ENCODE measurements at places on chromosomes 11 and 22.

DNA sequence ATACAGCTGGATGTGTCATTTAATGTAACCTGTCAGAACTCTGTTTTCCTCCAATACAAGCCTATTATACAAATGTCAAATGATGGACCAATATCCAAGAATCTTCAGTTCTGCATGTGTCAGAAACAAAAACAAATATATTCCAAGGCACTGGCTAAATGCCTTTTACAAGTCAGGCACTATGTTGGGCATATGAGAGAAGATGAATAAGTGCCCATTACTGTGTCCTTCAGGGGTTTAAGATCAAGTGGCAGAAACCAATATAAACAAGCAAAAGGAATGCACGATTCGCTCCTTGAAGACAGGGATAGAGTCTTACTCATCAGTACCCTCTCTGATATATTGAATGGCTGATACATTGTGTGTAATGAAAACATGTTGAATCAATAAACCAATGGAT, 254.4 kb downstream of the TTC28 start:
- DNase-seq, result no peak

- DNase-seq, result no peak
Observed at GRCh38 chr11:121936781-121937447, 179.1 kb downstream of the BLID start.

DNA sequence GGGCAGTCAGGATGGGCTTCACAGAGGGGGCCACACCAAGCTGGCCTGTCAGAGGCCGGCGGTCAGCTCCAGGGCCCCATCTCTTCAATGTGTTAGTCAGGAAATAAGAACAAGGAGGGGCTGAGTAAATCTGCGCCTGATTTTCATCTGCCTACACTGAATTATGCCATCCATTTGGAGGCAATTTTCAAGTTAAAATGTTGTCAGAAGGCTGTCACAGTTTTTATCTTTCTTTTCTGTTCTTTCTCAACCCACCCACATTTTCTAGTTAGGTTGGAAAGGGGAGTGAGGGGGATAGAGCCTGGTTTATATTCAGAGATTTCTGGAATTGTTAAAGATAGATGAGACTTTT, 18.8 kb downstream of the ADORA2A start:
- DNase-seq, result no peak

DNA sequence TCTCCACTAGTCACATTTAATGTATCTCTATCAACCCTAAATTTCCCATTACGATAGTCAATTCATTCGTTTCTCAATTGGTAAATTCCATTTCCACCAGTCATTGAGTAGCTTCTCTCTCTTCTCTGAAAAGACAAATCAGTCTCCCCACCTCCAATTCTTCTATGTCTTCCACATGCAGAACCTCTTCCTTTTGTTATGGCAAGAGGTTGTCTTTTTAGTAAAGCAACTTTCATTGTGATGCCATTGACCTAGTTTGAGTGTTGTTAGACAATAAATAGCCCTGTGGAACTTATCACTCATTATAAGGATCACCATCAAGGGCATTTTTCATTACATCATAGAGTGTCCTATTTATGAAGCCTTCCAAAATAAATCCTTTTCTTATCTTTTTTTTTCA, 340.9 kb downstream of the LRRC4C start:
- no peak for DNase-seq

DNA sequence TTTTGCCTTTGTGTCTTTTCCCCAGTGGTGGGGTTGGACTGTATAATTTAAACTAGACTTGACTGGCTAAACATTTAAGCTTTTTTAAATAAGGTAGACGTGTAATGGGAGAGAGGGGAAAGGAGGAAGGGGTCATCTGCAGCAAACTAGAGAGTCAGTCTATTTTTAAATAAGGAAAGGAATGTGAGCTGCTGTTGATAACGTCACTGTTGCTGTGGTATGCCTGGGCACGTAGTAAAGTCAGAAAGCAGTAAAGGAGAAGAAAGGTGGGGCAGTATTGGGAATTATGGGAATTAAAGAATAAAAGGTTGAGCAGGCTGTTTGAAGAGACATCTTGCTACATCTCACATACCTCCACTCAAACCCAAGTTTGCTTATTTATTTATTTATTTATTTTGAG, 80.4 kb upstream of the FSHB start:
- no peak for DNase-seq

GRCh38 chr11:57776031-57776521, 14.5 kb downstream of the CTNND1 start:
- no peak for DNase-seq

DNA sequence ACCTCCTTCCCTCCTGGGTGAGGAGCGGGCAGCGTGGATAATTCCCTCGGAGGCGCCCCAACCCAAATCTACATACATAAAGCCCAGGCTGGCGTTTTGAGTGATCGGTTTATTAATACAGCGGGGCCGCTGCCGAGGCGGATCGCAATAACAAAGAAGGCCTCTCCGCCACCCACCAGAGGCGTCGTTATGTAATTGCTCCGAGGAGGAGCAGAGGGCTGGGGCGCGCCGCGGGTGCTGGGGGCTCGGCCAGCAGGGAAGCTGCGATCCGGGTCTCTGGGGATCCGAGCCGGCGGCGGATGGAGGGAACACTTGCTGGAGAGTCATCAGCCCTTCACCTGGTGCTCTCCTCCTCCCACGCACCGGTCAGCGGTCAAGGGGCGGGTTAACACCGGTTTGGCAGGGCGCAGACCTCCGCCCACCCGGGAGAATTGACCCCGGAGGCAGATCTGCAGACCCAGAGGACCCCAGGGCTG, 6.4 kb upstream of the TP53I11 start:
- DNase-seq, result no peak

- DNase-seq, result no peak
Observed at GRCh38 chr22:38748487-38749136, 7.2 kb downstream of the SUN2 start.

GRCh38 chr11:62857541-62857982, 18.2 kb upstream of the WDR74 start:
- no peak for DNase-seq

DNA sequence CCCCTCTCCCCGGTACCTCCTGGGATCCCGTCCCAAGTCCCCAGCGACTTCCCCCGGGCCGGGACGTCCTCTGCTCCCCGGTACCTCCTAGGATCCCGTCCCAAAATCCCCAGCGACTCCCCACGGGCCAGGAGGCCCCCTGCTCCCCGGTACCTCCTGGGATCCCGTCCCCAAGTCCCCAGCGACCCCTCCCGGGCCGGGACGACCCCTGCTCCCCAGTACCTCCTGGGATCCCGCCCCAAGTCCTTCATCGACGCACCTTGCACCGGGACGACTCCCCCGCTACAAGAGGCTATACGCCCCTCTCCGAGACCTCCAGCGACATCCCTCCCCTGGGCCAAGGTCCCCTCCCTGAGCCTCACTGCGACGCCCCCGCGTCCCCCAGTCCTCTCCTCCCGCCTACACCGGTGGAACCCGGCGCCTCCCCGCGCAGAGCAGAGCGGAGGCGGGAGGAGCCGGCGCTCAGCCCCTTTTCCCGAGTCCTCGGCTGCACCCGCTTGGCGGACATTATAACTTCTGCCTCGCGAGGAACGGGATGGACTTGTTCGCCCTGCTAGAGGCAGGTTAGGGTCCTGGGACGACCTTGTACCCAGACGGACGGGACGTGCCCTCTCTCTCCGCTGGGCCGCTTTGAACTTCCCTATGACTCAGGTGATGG, 912 bp downstream of the KREMEN1 start:
- no peak for DNase-seq

- no peak for DNase-seq
Observed at GRCh38 chr11:8714622-8715225, 32.1 kb downstream of the RPL27A start.

- no peak for DNase-seq
Observed at GRCh38 chr11:67416416-67417335, 1.2 kb downstream of the CARNS1 start.

DNA sequence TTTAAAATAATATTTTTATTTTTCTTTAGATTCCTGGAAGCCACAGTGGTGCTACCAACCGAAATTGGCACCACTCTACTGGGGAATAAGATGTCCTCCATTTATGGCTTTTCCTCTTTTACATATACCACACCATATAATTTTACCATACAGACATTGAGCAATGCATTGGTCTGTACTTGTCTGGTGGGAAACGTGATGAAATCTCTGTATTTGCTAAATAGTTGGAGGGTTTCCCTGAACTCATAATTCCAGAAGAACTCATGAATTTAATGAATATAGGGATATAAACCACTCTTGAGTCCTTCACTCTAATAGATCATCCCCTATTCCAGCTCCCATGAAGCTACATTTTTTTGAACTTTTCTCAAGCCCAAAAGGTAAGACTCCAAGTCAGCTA, 28.0 kb upstream of the MMP13 start:
- no peak for DNase-seq

- no peak for DNase-seq
Observed at GRCh38 chr11:8031248-8032115, 44.3 kb downstream of the EIF3F start.

DNA sequence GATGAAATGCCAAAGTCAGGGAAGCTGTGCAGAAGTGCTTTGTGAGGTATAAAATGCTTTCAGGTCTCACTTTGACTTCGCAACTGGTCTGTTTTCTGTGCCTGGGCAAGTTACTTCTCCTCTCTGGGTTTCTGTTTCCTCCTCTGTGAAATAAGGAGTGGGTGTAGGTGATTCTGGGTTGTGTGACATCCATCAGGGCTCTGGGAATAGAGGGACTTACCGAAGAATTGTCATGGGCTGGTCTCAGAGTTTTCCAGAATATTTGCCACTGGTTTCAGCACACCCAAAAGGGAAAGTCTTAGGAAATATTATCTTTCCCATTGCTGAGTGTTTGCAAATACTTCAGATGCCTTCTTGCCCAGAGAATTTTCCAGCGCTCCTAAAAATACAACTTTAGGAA, 118.4 kb downstream of the KIAA1671 start:
- DNase-seq, result no peak

DNA sequence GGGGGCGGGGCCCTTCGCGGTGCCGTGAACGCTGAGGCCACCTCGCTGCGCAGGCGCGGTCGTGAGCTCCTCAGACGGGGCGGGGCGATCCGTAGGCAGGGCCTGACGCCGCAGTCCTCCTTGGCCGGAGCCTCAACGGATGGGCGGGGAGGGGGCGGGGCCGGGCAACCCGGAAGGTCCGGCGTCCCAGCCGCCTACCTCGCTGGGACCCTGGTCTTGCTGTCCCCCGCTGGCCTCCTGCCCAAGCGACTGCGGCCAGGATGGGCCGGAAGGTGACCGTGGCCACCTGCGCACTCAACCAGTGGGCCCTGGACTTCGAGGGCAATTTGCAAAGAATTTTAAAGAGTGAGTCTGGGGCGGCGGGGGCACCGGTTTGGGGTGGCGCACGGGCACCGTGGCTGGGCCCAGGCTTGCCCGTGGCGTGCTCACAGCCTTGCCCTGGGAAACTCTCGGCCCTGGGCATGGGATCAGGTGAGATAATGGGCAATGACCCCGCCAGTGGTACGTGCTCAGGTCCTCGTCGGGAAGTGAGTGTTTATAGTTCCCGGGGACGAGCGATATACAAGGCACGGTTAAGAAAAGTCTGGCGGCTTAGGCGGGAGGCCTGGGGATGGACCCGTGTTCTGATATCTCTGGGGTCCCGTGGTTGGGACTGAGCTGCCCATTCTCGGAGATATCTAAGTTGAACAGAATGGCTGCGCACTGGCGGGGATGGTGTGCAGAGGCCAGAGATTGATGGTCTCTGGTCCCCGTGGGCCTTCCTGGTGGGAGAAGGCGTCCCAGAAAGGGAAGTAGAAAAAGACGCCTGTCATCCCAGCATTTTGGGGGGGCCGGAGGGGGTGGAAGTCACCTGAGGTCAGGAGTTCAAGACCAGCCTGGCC, at the start of gene NADSYN1:
NADSYN1 (plus strand) TSS at position 167 of the 881 bp plus-strand sequence; CDS start at position 261, 94 bp downstream.
- peak; percentile 61 for DNase-seq

- DNase-seq, result no peak
Observed at GRCh38 chr11:35013514-35014233, 97.3 kb downstream of the PDHX start.

GRCh38 chr11:102320188-102320587, 2.9 kb downstream of the BIRC3 start:
- DNase-seq, result no peak

GRCh38 chr11:134759274-134759673, 347.2 kb upstream of the B3GAT1 start:
- no peak for DNase-seq

DNA sequence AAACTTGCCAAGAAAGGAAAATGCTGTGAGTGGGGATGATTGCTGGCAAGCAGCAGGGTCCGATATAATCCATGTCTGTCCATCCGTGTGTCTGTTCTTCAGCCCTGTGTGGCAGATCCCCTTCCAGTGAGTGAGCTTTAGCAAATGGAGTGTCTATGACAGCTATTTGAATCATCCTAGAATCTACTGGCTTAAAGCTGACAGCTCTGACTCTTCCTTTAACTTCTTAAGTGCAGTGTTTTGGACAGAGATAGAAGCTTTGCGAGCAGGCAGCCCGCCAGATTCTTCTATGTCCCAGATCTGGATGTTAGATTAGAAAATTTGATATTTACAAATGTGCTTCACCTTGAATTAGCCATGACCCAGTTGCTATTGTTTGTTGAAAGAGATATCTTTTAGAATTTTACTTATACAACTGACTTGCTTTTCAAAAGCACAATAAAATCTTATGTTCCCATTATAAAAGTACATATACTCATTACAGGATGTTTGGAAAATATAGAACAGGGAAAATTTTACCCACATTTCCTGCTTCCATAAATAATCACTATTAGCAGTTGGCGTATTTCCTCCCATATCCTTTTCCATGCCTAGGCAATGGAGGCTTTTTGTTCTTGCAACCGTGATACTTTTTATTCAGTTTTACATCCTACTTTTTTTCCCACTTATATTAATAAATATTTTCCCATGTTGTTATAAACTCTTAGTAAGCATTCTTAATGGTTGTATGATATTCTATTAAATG, 124.5 kb downstream of the COMMD9 start:
- no peak for DNase-seq

DNA sequence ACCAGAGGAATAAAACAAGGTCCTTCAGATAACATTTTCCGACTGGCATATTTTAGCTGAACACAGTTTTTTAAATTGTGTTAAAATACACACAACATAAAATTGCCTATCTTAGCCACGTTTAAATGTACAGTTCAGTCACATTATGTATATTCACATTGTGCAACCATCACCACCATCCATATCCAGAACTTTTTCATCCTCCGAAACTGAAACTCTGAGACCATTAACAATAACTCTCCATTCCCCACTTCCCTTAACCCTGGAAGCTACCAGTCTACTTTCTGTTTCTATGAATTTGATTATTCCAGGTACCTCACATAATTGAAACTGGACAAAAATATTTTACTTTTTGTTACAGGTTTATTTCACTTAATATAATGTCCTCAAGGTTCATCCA, 213.3 kb downstream of the ETS1 start:
- no peak for DNase-seq

GRCh38 chr22:49431551-49431950, 396.1 kb downstream of the BRD1 start:
- DNase-seq, result no peak

DNA sequence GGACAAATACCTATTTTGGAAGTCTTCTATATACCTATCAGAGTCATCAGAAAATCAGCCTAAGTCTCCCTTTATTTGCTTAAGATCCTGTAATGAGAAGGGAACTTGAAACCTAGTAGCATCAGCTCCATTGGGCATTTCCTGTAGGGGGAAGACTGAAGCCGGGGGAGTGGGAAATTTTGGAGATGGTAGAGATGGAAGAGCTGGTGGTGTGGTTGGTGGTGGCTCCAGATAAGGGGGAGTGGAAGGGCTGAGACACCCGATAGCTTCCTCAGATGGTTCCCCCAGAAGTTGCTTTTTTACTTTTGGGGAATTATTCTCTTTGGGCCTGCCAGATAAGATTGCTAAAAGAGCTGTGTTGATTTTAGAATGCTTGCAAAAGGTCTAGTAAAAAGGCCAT, 16.4 kb upstream of the EI24 start:
- DNase-seq, result no peak
